ENCODE measurements at places on chromosomes 12 and 14. TPM values are rescaled to one million over a fixed set of nuclear protein-coding genes. Genes with fewer than 3 reads are reported as not detected.

Gene PCBP2
- 661 TPM for total RNA-seq

Gene WNT1
- total RNA-seq, result not detected

Gene PLEKHD1
- total RNA-seq, result 0.16 TPM

Gene KRT74
- total RNA-seq, result not detected

Gene CLEC1B
- not detected for total RNA-seq

- no peak overlapping the region for H3K4me3 ChIP-seq
- peaks cover 41% of the 10 kb centered on the region for H3K36me3 ChIP-seq
- peak overlapping the region; percentile 22 for H3K27ac ChIP-seq
- no peaks in the 10 kb centered on the region for H3K27me3 ChIP-seq
Observed at GRCh38 chr14:102949062-102949800, 26.8 kb downstream of the AMN start.

- no peaks in the 10 kb centered on the region for H3K4me1 ChIP-seq
- no peak overlapping the region for H3K27ac ChIP-seq
- H3K36me3 ChIP-seq, result no peaks in the 10 kb centered on the region
- no peak for DNase-seq
Observed at GRCh38 chr12:104656921-104657320, 200.2 kb downstream of the CHST11 start.

Measured in sigmoid colon (tissue), 7 donors.